SW 1271 (cell line): ENCODE measurements at places on chromosomes 7 and 10.

- DNase-seq: no peak
Observed at GRCh38 chr10:51348622-51349021, 274.3 kb downstream of the PRKG1 start.

GRCh38 chr7:41882256-41882655, 179.4 kb upstream of the INHBA start:
- no peak for DNase-seq

GRCh38 chr10:76982671-76983070, 654.9 kb downstream of the KCNMA1 start:
- DNase-seq: no peak

GRCh38 chr7:17732083-17732482, 208.2 kb downstream of the SNX13 start:
- DNase-seq: no peak

GRCh38 chr10:95279042-95279820, 11.6 kb downstream of the PDLIM1 start:
- DNase-seq: no peak

DNA sequence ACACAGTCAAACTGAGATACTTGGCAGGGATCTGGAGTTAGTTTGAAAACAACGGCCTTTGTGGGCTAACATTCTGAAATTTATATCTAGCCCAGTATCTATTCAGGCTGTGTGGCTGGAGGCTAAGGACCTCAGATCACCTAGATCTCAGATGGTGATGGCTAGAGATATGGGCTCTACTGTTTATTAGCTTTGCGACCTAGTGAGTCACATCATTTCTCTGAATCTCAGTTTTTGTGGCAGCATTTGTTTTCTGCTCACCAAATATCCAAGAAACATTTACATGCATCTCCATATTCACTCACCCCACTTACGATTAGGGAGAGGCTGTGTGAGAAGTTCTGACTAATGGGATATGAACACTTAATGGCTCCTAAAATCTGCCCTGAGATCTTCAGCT, 503.9 kb downstream of the KIF20B start:
- no peak for DNase-seq

- DNase-seq: no peak
Observed at GRCh38 chr10:34135515-34135914, 679.6 kb downstream of the PARD3 start.

- DNase-seq: no peak
Observed at GRCh38 chr7:25926891-25927625, 224.9 kb upstream of the NFE2L3 start.

- DNase-seq: no peak
Observed at GRCh38 chr10:14141283-14141682, 189.4 kb downstream of the FRMD4A start.

DNA sequence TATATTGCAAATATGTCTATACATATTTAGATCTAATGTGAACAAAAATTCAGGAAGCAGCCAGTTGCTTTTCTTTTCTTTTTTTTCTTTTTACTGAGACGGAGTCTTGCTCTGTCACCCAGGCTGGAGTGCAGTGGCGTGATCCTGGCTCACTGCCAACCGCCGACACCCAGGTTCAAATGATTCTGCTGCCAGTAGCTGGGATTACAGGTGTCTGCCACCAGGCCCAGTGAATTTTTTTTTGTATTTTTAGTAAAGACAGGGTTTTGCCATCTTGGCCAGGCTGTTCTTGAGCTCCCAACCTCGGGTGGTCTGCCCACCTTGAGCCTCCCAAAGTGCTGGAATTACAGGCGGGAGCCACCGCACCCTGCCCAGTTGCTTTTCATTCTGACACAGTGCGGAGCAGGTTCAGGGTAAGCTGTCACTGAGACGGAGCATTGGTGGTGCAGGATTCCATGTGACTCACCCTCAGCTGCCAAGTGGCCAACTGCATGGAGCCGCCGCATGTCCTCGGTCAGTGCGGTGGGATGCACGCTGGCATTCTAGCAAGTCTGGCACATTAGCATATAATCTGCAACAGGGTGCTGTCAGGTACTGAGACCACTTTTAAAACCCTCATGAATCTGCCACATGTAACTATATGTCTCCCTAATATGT, 362.7 kb downstream of the DNAJB6 start:
- no peak for DNase-seq
